ENCODE measurements at places on chromosomes 5 and 9.

- DNase-seq, result peak; percentile 10
Observed at GRCh38 chr5:429453-430188, 13.4 kb upstream of the EXOC3 start.

- DNase-seq, result no peak
Observed at GRCh38 chr9:68978066-68978465, 35.8 kb downstream of the PRKACG start.

DNA sequence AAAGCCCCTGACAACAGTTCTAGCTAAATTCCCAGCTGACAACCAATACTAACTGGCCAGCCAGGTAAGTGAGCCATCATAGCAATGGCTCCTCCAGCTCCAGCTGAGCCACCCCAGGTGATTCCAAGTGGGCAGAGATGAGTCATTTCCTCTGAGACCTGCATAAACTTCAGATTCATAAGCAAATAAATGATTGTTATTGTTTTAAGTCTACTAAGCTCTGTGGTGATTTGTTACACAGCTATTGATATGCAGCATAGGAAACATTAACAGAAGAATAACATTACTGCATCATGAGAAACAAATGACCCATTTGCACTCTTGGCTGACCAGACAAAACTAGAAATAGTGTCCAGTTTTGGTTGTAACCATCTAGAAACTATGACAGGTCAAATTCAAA lies 60.3 kb downstream of the TTC39B start:
- DNase-seq, result no peak

DNA sequence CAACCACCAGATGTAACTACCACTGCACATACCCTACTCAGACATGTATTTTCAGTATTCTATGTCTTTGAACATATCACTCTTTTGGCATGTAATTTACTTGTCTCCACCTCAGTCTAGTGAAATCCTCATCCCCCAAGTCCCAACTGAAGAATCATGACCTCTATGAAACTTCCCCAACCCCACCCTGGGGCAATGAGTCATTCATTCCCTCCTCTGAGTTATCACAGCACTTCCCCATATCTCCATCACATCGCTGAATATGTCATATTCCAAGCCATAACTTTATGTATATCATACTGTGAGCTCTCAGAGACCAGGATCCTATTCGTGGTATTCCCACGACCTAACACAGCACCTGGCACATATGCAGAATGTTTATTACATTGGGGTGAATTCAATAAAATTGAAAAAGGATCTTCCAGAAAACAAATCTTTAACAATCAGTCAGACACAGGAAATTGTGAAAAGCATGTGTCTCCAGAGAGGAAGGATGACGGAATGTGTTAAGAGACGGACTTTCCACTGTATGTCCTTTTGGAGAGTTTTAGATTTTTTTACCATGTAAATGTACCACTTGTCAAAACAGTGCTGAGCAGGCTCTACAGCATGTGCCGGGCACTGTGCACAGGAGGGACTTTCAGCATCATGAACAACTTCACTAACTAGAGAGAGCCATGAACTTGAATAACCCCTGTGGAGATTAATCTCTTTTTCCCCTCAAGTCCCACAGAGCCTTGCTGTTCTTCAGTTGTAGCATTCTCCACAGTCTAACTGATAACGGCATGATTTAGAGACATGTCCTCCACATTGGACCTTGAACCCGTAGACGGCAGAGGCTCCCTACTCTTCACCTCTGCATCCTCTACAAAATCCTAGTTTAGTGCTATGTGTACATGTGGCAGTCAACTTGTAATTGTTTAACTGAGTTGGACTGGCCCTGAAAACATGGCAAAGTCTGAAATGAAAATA lies 213.5 kb downstream of the GLIS3 start:
- DNase-seq, result no peak

DNA sequence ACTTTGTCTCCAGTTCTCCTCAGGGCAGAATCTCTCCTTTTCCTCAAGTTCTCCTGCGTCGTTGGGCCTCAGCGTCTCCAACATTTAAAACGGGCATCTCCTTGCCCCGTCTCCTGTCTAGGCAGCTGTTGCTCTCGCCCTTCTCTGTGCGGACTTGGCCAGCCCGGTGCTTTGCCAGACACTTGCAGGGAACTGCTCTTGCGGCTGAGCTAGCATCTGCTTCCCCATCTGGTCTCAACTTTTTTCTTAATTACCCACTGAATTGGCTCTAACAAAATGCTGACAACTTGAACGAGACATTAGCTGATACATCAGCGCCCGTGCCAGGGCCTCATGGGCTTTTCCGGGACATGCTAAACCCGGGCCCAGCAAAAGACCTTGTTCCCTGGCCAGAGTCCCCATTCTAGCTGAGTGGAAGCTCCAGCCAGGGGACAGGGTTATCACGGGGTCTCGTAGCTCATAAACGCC lies 25.1 kb downstream of the ZNF618 start:
- no peak for DNase-seq

- DNase-seq, result no peak
Observed at GRCh38 chr5:161548487-161549094, 2.1 kb upstream of the GABRB2 start.

DNA sequence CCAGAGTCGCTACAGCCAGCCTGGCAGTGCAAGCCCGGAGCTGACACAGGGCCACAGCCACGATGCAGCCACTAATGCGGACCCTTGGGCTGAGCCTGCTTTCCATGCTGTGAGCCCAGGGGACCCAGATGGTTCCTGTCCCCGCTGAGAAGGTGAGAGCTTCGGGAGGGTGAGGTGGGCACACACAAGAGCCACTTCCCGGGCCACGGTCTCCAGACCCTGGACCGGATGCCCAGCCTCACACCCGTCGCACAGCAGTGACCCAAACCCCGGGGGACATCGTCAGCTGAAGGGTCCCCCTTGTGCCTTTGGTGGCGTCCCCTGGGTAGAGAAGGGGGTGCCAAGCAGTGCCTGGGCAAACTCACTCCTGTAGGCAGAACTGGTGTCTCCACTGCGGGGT lies 13.4 kb downstream of the PAEP start:
- no peak for DNase-seq

DNA sequence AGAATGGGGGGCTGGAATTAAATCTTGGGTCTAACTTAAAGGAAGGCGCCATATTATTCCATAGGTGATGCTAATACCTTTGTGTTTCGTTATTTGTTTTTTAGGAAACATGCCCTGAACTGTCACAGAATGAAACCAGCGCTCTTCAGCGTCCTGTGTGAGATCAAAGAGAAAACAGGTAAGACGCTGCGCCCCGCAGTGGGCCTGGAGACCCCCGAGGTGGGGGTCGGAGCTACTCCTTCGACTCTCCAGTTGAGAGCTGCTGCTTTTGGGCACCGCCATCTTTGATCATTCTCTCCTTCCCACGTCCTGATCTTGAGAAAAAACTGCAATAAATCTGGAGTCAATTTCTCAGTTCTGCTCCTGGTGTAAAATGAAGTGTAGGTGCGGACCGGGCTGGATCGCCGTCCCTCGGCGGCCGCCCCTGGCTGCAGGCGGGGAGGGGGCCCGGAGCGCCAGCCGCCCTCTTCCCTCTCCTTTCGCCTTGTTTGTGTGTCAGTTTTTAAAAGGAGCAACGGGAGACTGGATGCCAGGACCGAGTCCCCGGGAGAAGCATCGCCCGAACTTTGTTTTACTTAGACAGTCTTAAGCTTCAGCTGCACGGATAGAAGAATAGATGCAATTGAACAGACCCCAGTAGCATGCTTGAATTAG lies 1.4 kb downstream of the PBX3 start:
- DNase-seq, result peak; percentile 32

- no peak for DNase-seq
Observed at GRCh38 chr9:71647094-71647591, 121.2 kb downstream of the CEMIP2 start.

DNA sequence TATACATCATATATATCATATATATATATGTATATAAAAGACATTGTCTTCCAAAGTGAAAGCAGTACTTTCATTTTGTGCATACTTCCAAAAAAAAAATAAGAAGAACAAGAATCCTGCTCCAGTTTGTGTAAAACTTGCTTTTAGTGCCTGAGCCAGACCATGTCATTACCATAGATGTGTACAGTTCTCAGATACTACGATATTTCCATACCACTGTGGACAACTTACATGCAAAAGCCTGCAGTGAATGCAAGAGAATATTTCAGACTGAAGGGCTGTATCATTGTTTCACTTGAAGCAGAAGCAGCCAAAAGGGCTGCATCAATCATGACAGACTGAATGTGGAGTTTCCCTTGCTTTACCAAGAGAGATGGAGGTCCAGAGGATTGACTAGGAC lies 72.6 kb upstream of the CYLC2 start:
- DNase-seq, result no peak

GRCh38 chr5:135615581-135616260 lies 36.9 kb upstream of the CXCL14 start:
- no peak for DNase-seq

DNA sequence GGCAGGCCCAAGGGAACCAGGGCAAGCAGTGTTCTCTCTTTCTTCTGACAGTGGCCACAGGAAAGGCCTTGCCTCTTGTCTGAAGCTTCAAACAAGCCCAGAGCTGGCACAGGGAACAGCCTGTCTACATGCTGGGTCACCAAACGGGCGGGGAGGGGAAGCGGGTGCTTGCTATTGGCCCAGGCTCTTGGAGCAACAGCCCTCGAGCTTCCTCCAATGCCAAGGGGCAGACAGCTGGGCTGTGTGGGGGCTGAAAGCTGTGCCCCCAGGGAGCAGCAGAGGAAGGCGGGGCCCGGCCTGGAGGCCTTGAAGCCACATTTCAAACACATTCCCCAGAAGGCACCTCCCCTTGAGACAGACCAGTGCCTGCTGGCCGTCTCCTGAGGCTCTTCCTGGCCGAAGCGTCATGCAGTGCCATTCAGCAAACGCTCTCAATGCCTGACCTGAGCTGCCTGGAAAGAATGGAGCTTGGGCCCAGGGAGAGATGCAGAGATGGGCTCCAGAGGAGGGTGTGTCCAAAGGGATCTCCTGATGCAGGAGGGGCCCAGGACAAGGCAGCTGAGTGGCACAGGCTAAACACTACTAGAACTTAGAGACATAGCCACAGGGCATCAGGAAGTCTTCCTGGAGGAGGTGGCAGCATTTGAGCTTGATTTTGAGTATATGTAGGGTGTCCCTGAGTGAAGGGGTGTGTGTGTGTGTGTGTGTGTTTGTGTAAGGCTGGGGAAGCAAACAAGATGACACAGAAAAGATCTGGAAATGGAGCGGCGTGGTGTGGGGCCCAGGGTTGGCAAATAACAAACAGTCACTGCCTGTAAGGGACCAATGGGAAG lies 2.5 kb downstream of the FIBCD1 start:
- no peak for DNase-seq

DNA sequence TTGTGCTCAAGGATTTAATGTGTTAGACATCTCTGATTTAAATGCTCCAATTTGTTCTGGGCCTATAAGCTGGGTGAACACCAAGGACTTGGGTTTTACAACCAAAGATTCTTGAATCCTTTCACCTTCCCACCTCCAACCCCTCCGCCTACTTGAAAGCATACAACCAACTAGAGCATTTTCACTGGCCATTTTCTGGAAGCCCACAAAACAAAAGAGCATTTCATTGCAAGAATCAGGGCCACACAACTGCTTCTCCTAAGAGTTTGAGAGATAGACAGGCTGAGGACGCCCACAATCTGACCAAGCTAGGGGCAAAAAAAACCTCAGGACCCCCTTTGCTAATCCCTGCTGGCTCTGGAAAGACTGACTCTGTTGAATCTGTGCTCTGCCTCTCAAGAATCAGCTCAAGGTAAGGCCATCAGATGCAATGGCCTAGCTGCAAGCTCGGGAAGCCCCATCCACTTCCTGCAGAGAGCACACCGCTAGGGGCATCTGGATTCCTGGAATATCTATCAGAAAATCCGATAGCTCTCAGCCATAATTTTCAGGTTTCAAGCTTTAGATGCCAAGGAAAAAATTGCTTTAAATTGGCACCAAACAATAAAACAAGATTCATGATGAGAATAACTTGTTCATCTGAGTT lies 57.7 kb downstream of the RETREG1 start:
- DNase-seq, result no peak

- DNase-seq, result no peak
Observed at GRCh38 chr5:123800640-123801039, 288.7 kb downstream of the CSNK1G3 start.

DNA sequence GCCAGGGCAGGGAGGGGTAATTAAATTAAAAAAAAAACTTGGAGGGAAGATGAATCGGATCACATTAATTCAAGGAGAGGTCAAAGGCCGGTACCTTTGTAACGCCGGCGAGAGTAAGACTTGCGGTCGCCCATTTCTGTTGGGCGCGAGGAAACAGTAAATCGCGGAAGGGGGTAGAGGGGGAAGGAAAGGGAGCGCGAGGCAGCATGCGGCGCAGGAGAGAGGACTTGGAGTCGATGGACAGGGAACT lies 324 bp upstream of the RGMB start:
- DNase-seq, result no peak

DNA sequence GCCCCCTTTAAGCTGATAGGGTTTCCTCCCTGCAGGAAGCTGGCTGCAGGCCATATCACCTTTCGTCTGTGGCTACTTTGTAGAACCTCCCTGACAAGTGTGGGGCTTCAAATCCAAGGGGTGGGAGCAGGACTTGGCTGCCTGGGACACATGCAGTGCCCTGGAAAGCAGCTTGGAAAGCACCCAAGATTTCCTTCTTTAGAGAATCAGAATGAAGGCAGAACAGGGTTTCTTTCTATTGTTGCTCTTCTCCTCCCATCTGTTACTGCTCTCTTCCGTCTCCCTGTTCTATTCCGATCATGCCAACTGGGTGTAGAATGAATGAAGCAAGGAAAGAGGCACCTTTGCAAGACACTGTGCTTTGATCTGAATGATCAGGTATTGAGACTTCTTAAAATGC lies 282.2 kb downstream of the MED10 start:
- DNase-seq, result no peak

GRCh38 chr5:89450149-89450538 lies 567.2 kb upstream of the MEF2C start:
- no peak for DNase-seq

DNA sequence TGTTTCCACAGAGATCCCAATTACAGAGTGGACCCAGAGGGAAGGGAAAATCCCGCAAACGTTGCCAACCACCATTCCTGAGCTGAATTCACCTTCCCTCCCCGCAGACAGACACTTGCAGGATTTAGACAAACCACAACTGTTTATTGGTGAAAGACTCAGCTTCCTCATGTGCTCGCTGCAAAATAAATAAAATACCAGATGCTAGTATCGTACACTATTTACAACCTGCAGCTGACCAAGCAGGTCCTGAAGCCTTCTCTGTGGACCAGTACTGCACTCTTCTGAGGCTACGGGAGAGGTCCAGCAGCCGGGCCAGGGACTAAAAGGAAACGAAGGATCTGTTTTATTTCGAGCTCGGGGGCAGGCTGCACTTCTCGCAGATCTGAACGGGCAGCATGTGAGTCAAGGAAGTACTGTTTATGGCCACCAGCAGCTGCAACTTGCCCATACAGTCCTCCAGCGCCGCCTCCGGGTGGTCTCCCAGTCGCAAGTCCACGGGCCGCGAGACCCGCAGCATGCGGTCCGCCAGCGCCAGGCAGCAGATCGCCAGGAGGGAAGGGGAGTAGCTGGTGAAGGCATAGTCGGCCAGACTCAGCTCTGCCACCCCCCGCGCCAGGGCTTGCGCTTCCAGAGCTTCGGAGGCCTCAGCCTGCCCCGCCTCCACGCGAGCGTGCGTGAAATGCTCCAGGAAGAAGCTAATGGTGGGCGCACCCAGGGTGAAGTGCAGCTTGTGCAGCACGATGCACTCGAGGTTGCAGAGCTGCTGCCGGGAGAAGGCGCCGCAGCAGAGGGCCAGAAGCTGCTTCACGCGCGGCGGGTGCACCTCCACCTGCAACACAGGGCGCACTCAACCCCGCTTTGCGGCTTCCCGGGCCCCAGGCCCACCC lies 2.1 kb downstream of the CCNO start:
- peak; percentile 45 for DNase-seq
